Activated CD4-positive, alpha-beta memory T cell treated with anti-CD3 and anti-CD28 coated beads, Interleukin-2, amount 10 ng/mL, durations not matched to agents 7 days and 5 days (primary cell): ENCODE measurements at places on chromosomes 3 and 15. TPM values are rescaled to one million over a fixed set of nuclear protein-coding genes. Genes with fewer than 3 reads are reported as not detected.

Gene GTF2A2
- 113 TPM for total RNA-seq

Gene RASGRP1
- total RNA-seq: 200 TPM

Gene TMCO5A
- total RNA-seq: not detected

Gene TM6SF1
- 22.0 TPM for total RNA-seq

Gene CCR9
- total RNA-seq: 0.28 TPM

Gene VIPR1
- total RNA-seq: 7.5 TPM
